ENCODE measurements at places on chromosomes 16 and 17.

DNA sequence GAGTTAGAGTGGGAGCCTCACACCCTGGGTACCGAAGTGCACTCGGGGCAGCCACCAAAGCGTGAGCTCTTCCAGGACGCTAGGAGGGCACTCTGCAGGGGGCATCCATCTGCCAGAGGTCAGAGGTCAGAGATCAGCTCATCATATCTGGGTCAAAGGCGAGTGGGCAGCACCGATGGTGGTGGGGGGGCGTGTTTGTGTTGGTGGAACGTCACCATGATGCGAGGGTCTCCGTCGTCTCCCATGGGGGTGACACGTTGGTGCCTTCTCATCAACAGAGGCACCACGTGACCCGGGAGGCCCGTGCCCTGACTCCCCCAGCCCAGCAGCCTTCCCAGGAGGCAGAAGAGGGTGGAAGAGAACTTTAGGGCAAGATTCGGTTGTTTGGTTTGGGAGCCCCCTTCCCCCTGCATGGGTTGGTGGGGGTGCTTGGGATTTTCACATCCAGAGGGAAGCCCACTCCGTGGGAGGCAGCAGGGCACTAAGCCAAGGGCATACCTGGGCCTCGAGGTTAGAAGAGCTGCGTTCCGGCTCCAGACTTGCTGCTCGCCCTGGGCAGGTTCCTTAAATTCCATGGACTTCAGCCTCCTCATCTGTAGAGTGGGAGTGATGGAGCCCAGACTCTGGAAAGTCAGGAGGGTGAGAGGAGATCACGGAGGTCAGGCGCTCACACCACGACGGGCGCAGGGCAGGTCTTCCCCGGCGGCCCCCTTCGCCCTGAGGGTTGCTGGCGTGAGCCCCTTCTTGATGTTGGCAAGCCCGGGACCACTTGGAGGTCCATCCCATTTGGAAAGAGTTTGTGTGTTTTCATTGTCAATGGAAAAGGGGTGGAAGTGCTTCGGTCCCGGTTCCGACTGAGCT is 14.0 kb downstream of the CRISPLD2 start:
- no peak for DNase-seq

DNA sequence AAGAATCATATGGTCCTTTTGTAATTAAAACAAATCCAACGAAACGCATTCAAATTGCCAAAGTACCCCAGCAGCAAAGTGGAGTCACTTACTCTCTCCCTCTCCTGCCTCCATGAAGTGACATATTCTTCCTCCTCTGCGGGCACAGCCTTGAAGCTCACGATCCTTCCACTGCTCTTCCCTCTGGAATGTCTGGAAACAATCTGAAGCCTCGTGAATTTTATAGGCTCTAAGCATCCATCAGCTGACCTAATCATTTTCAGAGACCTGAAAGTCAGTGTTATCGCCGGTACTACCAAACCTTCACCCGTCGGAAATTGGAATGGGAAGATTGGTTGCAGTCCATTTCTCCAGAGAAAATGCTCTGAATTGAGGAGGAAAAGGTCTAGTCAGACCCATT is 134.5 kb upstream of the FOXF1 start:
- no peak for DNase-seq

GRCh38 chr16:4693956-4694641 is 737 bp downstream of the NUDT16L1 start:
- no peak for DNase-seq

- no peak for DNase-seq
Observed at GRCh38 chr16:10984509-10984908, 40.1 kb downstream of the CLEC16A start.

DNA sequence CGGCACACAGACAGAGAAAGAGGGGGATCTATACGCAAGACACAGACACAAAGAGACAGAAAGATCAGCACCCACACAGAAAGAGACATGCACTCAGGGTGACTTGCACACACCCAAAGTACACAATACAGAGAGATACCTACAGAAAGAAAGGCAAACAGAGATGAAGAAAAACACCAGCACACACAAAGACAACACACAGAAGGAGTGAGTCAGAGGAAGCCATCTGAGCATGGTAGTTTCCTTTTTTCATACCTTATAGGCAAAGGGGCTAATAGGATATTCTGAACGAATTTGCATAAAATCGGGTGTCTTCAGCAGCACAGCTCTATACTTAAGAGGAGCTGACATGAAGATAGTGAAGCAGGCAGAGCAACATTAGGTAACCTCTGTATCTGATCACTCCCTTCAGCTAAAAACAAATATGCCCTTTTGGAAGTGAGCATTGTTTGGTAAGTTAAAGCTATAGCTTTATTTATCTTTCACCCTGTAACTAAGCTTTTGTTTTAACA is 198.6 kb downstream of the AATF start:
- no peak for DNase-seq

- peak; percentile 88 for DNase-seq
Observed at GRCh38 chr16:29029168-29029994, 44.5 kb downstream of the LAT start.

DNA sequence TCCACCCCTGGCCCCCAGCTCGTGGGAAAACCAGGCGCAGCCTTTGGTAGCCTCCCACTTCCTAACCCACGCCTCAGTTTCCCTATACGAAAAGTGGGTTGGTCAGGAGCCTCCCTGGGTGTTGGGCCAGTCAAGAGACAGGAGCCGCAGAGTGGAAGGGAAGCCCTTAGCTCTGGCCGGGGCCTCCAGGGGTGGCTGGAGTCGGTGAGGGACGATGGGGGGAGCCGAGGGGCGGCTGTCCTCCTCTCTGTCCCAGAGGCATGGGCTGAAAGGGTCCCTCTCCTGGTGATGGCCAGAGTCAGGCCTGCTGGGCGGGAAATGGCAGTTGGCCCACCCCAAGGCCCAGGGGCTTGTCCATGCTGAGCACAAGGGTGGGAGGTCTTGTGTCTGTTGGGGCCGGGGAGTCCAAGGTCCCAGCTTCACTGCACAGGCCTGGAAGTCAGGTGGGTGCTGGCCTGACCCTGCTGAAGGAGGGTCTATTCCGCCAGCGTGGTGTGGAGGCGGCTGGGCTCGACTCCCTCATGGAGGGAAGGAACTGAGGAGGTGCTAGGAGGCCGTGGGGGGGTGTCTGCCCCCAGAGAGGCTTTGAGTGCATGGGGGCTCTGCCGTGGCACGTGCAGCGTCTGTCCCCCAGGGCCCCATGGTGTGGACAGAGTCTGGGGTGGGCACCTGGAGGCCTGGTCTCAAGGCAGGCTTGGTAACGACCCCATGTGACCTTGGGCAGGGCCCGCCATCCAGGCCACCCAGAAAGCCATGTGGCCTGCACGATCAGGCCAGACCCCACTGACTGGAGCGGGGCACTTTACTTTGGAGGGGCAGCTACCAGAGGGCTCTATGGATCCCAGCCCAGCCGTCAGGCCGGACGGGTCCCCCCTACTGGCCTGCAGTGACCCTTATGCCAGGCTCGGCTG is 1.1 kb downstream of the SLC16A3 start:
- no peak for DNase-seq

DNA sequence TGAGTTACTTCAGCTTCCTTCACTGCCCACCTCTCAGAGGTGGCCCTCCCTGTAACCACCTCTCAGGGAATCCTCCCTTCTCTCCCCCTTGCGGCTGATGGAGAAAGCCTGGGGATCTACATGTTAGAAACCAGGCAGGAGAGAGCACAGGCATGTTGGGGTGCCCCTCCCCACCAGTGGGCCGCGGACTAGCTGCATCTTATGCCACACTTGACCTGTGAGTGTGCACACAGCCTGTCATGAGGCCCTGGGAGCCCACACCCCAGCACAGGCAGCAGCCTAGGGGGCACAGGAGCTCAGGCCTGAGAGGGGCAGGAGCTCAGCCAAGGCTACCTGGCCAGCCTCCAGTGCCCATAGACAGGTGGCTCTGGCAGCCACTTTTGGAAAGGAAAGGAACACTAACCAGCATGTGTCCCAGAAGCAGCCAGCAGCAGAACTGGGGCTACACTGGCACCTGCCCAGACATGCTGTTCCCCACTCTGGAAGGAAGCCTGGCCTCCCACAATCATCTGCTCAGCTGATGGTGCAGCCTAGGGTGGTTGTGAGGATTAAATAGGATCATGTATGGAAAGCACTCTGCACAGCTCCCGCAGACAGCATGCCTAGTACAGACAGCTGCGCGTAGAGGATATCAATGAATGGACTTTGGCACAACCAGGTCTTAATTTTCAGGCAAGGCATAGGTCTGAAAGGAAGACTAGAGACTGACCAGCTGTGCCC is 60.5 kb downstream of the TMEM132E start:
- DNase-seq, result no peak

DNA sequence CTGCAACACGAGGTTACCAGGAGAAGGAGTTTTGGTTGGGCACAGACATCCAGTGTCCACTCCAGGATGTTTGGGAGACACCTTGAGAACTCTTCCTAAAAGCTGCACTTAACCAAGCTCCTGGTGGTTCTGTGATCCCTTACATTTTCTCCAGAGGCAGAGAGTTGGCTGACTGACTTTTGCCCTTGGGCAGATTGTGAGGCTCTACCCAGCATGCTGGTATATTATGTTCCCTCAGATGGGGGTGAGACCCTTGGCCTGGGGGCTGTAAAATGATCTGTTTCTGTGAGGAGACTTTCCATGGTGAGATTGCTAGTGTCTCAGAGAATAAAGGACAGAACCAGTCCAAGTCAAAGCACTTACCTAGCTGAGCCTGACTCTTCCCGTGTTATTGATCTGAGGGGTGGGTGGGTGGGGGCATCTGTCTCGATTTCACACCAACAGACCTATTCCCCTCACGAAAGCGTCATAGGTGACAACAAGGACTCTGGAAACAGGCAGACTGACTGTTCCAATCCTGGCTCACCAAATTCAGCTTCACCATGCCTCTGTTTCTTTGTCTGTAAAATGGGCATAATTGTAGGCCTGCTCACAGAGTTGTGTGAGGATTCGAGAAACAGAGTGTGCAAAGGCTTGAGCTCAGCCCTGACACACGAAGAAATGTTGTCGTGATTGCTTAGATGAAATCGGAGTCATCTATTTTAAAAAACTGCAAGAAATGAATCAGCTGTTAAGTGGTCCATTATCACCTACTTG is 12.2 kb downstream of the USB1 start:
- no peak for DNase-seq

GRCh38 chr16:49856672-49857330 is 889 bp upstream of the ZNF423 start:
- no peak for DNase-seq

- no peak for DNase-seq
Observed at GRCh38 chr17:67779098-67779672, 46.1 kb upstream of the BPTF start.

DNA sequence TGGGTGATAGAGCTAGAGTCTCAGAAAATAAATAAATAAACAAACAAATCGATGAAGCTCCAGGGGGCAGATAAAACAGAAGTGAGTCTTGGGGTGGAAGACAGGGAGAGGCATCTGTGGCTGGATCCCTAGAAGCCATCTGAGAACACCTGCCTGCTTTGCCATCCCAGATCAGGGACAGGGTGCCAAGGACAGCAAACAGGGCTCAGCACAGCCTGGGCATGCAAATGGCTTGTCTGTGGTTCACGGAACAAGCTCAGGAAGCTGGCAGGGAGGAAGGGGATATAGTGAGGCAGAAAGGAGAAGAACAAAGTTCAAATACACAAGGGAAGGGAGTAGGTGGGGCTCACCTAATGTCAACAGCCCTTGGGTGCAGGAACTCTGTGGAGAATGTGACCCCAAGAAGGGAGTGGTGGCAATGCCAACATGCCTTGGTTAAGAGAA is 27.5 kb downstream of the TRIM25 start:
- DNase-seq, result no peak

- DNase-seq, result no peak
Observed at GRCh38 chr17:15914400-15915170, 30.3 kb upstream of the ADORA2B start.

DNA sequence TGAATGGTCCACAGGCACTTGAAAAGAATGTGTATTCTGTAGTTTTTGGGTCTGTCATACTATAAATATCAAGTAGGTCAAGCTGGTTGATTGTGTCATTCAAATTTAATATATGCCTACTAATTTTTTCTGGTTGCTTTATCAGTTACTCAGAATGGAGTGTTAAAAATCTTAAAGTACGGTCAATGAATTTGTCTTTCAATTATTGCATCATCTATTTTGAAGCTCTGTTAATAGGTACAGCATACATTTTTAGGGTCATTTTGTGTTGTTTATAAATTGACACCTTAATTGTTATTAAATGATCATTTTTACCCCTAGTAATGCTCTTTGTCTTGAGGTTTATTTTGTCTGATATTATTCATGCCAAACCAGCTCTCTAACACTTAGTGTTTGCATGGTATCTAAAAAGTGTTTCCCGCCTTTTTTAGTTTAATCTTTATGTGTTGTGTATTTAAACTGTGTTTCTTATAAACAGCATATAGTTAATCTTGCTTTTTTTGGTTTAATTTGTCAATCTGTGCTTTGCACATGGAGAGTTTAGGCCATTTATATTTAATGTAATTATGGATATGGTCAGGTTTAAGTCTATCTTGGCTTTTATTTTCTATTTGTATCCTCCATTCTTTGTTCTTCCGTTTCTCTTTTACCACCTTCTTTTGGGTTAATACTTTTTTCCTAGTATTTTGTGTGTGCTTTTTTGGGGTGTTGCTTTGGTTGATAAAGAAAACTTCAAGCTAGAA is 204.9 kb upstream of the EEF2KMT start:
- DNase-seq, result no peak

DNA sequence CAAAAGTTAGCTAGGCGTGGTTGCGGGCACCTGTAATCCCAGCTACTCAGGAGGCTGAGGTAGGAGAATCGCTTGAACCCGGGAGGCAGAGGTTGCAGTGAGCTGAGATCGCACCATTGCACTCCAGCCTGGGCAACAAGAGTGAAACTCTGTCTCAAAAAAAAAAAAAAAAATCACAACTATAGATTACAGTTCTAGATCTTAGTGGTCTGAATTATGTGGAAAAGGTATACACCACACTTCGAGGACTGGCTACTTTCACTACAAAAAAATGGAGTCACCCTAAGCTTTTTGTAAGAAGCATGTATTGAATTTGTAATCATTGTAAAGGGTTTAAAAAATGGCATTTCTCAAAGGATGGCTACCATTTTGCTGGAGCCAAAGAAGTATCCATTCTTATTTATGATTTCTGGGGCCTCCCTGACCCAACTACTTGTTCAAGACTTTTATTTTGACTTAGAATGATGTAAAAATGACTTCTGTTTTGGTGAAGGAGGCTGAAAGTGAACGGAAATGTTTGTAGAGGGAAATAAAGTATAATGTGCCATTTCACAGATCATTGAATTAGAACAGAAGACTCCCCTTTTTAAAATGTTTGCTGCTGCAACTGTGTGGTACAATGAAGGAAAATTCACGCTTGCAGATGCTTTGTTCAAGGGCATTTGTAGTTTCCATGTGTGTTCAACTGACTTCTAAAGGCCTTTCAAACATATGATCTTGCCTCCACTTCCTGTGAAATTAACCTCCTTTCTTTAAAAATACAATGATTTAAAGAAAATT is 37.1 kb upstream of the NOL11 start:
- DNase-seq, result no peak

GRCh38 chr17:21379080-21379711 is 3.0 kb downstream of the KCNJ12 start:
- no peak for DNase-seq

Data from stimulated activated CD8-positive, alpha-beta memory T cell treated with anti-CD3 and anti-CD28 coated beads, Interleukin-4, amount 100 ng/mL, for 4 hours (primary cell).